ENCODE measurements at places on chromosomes 5 and 9. TPM values are rescaled to one million over a fixed set of nuclear protein-coding genes. Genes with fewer than 3 reads are reported as not detected.

DNA sequence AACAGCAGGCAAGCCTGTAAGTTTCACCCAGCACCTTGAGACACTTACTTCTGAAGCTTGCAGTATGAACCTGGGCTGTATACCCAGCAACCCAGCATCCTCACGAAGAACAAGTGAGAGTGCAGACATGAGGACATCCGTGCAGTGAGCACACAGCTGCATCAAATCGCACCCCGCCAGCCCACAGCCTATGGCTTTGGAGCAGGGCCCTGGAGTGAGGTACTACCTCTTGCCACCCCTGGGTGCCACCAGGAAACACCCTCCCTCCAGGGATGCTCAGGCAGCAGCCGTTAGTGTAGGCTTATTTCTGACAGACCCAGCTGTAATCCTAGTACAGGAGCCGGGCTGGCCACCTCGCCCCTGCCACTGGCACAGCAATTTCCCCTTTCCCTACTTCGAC lies 81.4 kb downstream of the ATPSCKMT start:
- H3K27me3 ChIP-seq, result no peaks in the 10 kb centered on the region
- no peaks in the 10 kb centered on the region for H3K36me3 ChIP-seq
- H3K27ac ChIP-seq, result no peak overlapping the region
- DNase-seq, result no peak
- H3K4me1 ChIP-seq, result no peaks in the 10 kb centered on the region

DNA sequence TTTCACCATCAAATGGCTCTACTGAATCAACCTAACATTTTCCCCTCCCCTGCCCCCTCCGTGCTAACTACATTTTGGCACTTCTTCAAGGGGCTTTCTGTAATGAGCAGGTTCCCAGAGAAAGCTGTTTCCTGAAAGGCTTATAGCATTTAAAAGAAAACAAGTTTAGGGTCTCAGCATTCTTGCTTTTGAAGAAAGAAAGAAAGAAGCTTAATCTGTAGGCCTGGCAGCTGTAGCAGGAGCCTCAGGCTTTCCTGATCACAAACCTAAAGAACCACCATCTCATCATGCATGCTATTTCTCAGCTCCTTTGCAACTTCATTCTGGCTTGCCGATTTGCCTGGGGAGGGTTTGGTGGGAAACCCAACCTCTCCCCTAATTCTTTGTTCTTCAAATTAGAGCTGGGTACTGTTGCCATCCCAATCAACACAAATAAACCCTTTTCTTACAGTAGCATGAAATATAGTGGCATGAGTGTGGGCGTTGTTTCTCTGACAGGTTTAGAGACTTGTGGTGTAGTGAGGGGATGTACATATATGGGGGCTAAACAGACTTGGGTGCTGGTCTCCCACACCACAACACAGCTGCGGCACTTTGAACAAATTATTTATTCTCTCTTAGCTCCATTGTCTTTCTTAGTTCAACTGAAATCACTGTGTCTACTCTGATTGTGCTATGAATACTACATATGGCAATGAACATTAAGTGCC lies 160.5 kb upstream of the TNC start:
- no peaks in the 10 kb centered on the region for H3K36me3 ChIP-seq
- H3K4me3 ChIP-seq, result no peak overlapping the region
- no peak for DNase-seq
- H3K4me1 ChIP-seq, result no peaks in the 10 kb centered on the region

DNA sequence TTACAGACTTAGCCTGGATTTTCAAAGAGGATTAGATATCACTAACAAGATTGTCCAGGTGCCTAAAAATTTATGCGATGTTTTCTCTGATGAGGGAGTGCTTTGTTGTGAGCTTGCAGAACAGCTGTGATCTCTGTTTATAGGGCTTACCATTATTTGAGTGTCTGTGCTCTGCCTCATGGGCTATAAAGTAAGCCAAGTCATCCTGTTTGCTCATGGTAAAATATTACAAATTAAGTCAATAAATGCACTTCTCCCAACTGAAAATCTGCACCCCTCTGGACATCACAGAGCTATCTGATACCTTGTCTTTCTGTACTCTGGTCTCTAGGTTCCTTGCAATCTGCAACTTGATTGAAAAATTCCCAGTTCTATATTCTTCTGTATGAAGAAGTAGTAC lies 293.4 kb upstream of the ACTBL2 start:
- H3K36me3 ChIP-seq, result no peaks in the 10 kb centered on the region
- H3K4me3 ChIP-seq, result no peak overlapping the region
- no peaks in the 10 kb centered on the region for H3K27me3 ChIP-seq
- H3K27ac ChIP-seq, result no peak overlapping the region
- H3K4me1 ChIP-seq, result peaks cover 3% of the 10 kb centered on the region

Gene TMEM232
- polyA plus RNA-seq, result 1.0 TPM

Gene AGXT2
- not detected for polyA plus RNA-seq
